ENCODE measurements at places on chromosomes 1 and 21.
A peak's percentile ranks its signal among the peaks of the same experiment; 100 is the strongest.

DNA sequence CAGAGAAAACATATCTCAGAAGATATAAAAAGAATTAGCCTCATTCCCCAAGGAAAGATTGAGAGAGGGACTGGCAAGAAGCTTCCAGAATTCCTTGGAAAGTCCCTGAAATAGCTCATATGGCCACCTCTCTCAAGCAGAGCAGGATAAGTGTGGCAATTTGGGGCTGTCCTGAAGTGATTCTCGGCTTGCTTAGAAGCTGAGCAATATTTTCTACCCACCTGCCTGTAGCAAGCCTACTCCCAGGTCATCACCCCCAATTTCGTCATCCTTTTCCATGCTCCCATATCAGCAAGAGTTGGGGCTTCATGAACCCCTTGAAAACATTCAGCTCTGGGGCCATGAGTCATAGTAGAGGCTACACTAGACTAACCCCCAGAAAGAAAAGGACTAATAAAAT is 131.5 kb downstream of the PLPP3 start:
- no peak for DNase-seq

DNA sequence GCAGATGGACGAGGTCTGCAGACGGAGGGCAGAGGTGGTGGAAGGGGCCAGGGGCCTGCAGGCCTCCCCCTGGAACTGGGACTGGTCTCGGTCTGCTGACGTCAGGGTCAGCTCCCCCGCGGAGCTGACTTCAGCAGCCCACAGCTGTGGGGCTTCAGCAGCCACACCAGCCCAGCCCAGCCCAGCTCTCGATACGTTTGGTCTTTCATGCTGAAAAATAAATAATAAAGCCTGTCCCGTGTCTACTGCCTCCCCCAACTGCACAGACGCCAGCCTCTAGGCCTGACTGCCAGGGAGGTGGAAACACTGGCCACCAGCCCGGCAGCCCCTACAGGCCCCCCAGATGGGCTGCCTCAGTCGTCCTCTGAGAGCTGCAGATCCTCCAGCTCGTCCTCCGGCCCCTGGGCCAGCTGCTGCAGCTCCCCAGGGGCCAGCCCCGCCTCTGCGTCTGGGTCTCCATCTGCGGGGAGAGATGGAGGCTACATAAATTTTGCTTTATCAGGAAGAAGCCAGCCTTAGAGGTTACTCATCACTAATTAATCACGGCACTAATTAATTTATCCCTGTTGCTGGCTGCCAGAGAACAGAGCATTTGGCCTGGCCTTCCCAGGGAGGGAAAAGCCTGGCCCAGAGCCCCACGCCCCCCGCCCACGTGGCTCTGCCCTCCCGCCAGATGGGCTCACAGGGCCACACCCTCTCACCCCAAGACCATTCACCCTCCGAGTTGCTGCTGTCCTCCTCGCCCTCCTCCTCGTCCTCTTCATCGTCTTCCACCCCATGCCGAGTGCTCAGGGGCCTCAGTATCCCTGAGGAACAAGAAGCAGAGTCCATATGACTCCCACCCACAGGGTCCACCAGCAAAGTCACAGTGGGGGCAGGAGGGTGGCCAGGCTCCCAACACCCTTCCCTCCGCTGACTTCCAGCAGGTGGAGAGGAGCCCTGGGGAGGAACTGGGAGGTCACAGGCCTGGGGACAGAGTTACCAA is 14.4 kb downstream of the NOC2L start:
- DNase-seq = no peak

DNA sequence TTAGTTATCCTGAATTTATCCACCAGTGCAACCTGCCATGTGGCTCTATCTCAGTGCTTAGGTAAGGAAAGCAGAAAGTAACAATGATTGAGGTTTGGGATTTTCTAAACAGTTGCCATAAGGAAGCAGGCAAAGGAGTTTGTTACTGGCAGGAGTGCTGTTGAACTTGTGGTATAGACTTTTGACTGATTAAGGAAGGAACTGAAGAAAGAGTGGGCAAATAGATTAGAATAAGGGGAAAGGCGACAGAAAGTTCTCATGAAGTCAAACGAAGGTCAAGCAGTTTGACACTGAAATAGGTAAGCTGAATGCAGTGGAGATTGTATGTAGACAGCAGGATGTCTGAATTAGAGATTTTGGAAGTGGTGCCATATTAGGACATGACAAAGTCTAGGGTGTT is 24.2 kb upstream of the CR2 start:
- peak; percentile 40 for DNase-seq

GRCh38 chr1:154304664-154305337 is 16.1 kb upstream of the AQP10 start:
- DNase-seq = no peak

DNA sequence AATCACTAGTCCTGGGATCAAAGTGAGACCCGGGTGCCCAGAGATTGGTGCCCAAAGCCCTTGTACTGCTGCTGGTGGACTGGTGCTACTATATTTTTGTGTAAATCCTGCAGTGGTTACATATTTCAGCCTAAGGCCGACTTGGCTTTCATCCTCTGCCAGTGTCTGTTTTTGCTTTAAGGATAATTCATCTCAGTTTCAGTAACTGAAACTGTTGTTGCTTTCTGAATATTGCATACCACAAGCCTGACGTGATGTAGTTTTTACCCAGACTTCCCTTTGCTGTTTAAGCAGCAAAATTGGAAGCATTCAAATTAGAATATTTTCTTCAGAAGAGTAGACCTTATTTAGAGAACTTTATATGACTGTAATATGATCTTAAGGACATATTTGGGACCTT is 341.8 kb downstream of the RYR2 start:
- DNase-seq = no peak

DNA sequence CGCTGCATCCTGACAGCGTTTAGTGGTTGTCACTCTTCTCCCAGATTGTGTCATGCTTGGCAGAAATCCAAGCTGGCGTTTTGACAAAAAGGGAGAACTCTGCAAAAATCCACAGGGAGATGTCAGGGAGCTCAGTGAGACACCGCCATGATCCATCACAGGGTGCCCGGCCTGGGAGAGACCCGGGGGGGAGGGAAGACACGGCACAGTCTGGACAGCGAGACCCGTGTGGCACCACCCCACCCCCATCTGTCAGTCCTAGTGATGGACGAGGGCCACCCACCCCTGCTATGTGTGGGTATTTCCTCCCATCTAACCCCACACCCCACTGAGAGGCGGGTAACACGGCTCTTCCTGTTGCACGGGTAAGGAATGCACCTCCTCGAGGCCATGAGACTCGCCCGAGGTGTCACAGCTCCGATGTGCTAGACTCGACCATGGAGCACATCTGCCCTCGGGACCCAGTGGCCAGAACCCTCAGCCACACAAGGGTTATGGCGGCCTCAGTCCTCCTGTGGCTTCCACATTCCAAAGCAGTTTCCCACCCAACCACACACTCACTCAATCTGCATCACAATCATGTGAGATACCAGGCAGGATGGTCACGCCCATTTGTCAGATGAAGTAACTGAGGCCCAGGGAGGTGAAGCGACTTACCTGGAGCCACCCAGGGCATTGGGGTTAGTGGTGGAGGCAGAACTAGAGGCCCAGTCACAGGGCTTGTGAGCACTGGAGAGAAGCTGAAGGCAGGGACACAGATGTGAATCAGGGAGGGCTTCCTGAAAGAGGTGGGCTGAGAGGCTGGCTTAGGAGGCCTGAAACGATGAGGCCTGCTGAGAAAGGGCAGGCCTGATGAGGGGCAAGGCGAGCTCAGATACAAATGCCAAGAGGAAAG is 688.5 kb downstream of the MATN1 start:
- no peak for DNase-seq

DNA sequence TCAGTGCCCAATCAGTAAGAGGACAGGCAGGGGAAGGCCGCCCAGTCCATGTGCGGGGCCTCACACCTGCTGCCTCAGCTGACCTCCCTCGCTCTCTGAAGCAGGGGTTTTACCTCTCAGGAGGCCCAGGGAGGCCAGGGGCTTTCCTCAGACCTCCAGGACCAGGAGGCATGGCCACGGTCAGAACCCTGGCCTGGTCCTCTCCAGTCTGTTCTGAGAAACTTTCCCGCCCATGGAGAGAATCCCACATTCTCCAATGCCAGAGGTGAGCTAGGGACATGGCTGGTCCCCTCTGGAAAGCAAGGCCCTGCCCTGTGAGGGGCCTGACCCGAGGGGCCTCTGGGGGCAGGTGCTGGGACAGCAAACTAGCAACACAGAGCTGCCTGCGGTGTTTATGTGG is 68.2 kb downstream of the DMRTB1 start:
- no peak for DNase-seq

- peak; percentile 90 for DNase-seq
Measured at GRCh38 chr1:151340870-151341754, 5.9 kb downstream of the RFX5 start.

DNA sequence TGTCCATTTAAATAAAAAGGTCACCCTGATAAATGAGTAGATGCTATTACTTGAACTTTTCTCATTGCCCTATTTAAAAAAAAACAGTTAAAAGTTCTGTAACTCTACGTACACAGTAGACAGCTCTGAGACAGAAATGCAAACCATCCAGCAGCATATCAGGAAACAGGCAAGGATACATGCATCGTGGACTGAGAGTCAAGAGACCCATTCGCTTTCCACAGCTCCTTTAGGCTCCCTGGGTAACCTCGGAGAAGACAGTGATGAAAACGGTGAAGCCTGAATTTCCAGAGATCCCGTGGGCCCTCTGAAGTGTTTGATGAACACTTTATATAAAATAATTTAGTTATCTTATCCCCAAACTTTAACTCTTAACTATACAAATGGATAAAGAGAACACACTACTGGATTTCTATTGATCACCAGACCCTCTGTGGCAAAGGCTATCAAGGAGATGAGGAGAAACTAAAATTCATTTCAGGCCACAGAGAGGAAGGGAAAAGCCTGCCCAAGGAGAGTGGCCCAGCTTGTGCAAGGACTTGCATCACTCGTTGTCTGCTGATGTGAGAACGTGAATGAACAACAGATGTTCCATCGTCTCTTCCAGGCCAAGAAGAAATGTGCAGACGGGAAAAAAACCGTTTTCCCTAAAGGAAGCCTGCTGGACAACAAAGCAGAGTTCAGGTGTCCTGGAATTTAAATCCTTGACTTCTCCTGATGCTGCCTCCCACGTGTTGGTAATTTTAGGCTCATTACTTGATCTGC is 131.0 kb downstream of the TGFBR3 start:
- DNase-seq = no peak

DNA sequence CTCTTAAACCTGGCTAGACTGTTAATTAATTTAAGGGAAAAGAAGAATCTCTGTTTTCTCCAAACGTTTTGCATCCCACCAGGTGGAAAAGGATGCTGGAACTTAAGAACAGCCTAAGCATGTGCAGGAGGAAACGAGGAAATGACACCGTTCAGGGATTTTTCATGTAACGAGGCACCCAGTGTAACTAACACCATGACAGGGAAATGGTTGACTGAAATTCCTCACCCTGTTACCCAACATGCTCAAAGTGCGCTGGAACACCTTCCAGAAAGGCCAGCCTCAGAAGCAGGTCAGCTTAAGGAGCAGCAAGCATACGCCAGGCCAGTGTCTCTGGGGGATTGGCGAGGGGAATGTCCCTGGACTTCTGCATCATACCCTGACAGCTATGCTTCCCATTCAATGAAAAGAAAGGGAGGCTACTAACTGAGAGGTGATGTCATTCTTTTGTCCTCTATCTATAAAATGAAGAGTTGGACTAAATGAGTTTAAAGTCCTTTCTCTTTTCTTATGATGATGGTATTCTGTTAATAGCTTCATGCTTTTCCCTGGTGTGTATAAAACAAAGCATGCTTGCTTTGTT is 21.6 kb downstream of the TNN start:
- no peak for DNase-seq

DNA sequence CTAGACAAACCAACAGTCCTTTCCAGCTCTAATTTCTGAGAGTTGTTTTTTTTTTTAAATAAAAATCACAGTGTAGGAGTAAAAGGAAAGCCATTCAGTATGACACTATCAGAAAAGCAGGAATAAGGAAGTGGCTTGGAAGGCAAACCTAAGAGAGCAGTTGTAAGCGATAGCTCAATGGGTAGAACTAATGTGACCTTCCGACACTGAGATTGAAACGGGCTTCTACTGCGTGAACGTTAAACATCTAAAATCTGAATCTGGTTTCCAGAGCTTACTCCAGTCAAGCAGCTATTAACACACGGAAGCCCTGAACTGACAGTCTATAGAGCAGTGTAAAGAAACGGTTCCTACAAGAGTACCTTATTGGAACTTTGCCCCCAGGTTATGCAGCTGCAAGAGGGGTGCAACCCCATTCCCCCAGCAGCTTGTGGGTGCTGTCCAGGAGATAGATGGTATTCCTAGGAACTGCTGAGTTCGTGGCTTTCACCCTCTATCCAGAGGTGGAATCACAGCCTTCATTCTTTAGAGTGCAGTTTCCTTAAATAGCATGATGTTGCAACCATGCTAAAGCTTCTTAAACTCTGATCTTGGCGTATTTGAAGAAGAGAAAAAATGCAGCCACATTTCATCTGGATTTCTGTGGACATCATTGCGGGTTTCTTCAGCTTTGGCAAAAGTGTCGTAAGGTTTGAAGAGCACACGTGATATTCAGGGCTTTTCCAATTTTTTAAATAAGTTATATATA is 3.3 kb upstream of the IRF2BP2 start:
- DNase-seq = peak; percentile 30

DNA sequence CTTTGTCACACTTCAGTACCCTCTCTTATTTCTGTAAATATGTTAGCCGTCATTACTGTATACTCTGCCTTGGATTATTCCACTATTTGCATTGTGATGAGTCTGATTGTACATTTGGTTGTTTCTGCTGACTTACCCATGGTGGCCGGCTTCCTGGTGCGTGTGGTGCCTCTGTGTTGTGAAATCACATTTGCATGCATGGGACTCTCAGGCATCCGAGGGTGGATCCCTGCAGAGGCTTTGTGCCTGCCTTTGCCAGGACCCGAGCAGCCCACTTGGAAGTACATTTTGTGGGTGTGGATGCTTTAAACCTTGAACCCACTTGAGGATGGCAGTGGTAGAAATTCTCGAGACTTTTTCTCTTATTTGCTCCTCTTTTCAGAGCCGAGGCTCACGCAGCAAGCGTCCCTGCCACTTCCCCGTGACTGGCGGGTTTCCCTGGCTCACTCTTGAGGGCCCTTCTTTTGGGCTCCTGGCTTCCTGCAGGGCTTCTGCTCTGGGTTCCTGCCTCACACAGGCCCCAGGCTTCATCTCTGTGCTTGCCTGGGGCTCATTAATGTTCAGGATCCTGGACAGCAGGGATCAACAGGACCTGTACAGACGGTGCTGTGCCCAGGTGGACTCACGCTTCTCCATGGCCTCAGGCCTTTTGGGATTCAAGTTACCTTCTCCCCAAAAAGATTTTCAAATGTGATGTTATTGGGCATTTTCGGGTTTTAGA is 36.6 kb downstream of the POFUT2 start:
- no peak for DNase-seq

DNA sequence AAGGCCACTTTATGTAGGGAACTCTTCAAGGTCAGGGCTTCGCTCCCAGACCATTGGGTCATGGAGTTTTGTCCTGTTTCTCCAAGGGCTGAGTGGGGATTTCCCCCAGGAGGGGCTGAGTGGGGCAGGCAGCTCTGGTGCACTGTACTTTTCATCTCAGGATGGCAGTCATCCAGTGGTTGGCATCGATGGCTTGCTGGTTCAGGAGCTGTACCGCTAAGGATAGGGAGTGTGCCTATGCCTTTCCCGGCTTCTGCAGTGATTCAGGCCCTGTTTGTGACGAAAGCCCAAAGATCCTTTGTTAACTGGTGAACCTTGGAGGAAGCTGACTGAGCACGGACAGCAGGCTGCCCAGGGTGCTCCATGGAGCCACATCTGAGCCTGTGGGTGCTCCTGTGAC is 100.1 kb upstream of the GADD45A start:
- DNase-seq = no peak
